IMR-90 (cell line): ENCODE measurements at places on chromosomes 3 and 15. TPM values are rescaled to one million over a fixed set of nuclear protein-coding genes. Genes with fewer than 3 reads are reported as not detected.
A peak's percentile ranks its signal among the peaks of the same experiment; 100 is the strongest.

Gene GATM
- 0.18 and 0.28 TPM in 2 replicates for total RNA-seq

Gene GOLGA8J
- under 0.01 TPM in 1 of 2 replicates, not detected in the other for total RNA-seq

Gene CELSR3
- 0.18 and 0.28 TPM in 2 replicates for total RNA-seq

GRCh38 chr3:197539651-197540051 lies 16.1 kb downstream of the BDH1 start:
- DNase-seq, result no peak

GRCh38 chr3:36812240-36812639 lies 47.9 kb upstream of the DCLK3 start:
- DNase-seq, result no peak

Gene PLEKHO2
- total RNA-seq, result 18.6 and 19.0 TPM in 2 replicates

DNA sequence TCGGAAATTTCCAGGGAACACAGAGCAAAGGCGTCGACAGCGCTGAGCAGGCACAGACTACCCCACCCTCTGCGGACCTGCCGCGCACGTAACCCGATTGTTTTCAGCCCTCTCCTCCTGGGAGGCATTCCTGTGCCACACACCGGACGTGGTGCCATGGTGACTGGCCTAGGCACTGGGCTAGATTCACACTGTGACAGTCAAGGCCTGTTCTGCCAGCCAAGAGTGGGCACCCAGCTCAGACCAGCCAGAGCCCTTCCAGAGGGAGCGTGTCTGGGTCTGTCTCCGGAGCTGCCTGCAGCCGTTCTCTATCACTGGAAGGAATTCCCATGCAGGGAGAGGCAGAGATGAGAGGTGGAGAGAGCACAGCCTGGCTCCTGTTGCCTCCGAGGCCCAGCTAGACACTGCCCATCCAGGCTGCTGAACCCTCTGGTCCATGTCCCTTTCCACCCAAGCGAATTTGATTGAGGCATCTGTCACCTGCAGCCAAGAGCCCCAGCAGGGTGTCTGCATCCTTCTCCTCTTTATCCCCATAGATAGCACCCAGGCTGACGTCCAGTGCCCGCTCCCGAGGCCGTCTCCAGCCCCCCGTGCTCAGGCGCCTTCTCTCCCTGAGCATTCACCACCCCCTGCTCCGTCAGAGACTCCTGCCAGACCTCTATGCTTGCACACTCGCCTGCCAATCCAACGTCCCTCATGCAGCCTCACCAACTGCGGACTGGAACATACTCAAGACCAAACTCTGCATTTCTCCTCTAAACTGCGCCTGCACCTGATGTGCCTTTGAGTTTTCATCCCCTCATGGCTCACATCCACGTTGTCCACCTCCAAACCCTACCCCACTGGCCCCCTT lies 267.5 kb downstream of the OCA2 start:
- DNase-seq, result no peak

Gene GRAMD1C
- total RNA-seq, result 5.0 and 9.4 TPM in 2 replicates

- DNase-seq, result peak; percentile 12
Observed at GRCh38 chr3:98561727-98562521, 30.1 kb downstream of the GPR15 start.

- no peak for DNase-seq
Observed at GRCh38 chr3:172134352-172134751, 95.0 kb downstream of the FNDC3B start.

DNA sequence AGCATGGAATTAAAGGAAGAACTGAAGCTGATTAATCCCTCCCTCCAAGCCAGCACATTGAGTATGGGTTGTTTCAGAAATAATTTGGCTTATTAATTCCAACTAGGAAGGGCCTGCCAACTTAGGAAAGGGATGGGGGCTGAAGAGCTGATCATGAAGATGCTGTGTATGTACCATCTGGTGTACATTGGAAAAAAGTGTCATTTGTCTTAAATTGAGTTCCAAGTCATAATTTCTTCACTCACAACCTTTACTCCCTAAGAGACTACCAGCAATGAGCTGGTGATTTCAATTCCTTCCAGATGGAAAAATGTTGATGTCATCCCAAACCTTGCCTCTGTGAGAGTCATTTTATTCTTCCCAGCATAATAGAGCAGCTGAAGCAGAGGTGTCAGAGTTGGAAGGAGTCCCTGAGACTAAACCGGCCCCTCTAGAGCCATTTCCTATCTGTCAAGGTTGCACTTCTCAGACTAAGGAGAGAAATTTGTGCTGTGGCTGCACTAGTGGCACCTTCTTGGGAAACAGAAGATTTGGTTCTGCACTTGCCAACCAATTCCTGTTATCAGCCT lies 79.4 kb downstream of the GTPBP8 start:
- peak; percentile 36 for DNase-seq

DNA sequence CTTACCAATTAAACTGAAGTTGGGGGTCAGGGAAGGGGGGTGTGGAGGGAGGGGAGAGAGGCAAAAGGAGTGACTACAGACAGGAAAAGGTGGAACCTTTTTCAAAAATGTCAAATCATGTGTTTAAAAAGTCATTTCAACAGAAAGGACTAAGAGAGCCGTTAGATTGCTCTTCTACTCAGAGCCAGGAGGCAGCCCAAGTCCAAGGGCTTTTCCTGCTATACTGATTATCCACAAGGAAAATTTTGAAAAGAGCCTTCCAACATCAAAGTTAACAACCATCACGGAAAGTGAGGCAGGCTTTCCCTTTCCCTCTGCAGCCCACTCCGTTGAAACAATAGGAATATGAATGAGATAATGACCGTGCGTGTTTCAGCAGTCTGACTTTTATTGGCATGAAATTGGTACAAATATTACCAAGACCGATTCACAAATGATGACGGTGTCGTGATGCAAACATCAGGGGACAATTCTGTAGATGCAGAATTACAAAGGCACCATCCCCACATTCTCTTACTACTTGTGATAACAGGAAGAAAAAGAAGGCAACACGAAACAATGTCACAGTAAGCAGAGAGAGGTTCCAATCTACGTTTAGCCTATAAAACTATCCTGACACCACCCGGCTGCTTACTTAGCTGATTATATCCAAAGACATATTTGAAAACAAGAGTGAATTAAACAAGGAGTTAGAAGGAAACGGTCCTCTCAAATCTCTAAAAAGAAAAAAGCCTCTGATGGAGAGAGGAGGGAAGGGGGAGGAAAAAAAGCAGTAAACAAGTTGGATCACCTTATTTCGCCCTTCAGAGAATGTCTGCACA lies 453.7 kb downstream of the FOXP1 start:
- DNase-seq, result peak; percentile 60

GRCh38 chr3:29721789-29722188 lies 440.9 kb downstream of the RBMS3 start:
- peak; percentile 4 for DNase-seq

- no peak for DNase-seq
Observed at GRCh38 chr3:124605781-124606579, 124.3 kb upstream of the UMPS start.

- no peak for DNase-seq
Observed at GRCh38 chr3:165254812-165255211, 58.6 kb upstream of the SLITRK3 start.

GRCh38 chr15:49045751-49046219 lies 461 bp downstream of the SECISBP2L start:
- peak; percentile 21 for DNase-seq

Gene TBC1D21
- total RNA-seq, result not detected in 2 replicates

Gene KCNAB1
- under 0.01 and 0.56 TPM in 2 replicates for total RNA-seq

GRCh38 chr3:99634881-99635280 lies 3.5 kb upstream of the COL8A1 start:
- DNase-seq, result peak; percentile 43

DNA sequence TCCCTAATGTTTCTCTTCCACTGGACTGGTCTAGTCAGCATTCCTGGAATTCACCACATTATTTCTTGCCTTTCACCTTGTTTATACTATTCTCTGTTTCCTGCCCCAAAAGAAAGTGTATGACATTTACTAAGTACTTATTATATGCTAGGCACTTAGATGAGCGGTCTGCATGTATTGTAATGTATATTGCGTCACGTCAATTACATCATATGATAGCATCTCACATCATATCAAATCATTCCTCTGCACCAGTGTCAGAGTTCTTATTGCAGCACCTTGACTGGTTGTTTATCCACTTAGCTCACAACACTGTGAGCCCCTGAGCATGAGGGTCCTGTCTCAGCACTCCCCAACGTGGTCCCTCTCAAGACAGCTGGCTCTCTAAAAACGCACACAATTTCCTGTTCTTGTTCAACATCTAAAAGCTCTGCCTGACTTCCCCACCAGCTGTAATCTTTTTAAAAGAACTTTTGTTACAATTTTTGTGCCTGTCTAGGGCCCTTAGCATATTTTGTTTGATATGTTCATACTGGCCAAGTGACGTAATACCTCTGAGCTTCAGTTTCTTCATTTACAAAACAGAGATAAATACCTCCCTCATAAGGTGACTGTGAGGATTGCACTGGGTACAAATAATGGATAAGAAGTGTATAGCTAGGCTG lies 58.8 kb downstream of the ARHGAP31 start:
- peak; percentile 89 for DNase-seq

- DNase-seq, result peak; percentile 79
Observed at GRCh38 chr3:132606085-132606484, 9.0 kb downstream of the ACKR4 start.

Gene SLC28A1
- not detected in 2 replicates for total RNA-seq

DNA sequence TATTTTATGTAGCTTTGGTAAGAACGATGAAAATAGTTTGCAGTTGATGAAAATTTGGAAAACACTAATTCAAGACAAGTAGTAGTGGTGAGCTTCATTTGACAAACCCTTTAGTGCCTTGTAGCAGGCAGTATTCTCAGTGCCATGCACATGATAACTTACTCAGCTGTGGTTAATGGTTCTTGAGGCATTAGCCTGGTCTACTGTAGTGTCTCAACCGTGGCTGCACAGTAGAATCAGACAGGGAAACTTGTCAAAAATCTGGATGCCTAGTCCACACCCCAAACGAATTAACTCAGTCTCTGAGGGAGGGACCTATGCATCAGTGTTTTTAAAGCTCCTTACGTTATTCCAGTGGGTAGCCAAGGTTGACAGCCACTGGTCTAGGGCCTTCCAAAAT lies 45.4 kb downstream of the PSMD6 start:
- no peak for DNase-seq

DNA sequence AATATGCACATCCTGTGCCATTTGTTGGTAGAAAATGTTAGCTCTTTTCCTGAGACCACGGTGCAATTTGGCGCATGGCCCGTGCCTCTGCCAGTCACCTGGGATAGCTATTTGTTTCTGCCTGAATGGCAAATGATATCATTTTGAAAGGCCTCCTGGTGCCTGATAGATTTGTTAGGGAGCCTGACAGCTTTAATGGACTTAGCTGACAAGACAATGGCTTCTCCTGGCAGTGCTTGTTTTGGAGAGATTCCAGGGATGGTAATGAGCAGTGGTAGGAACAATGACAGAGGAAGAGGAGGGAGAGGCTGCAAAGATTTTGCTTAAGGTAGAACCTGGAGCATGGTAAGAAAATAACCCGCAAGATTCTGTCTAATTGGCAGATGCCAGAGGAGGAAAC lies 268.5 kb downstream of the CLSTN2 start:
- DNase-seq, result no peak

DNA sequence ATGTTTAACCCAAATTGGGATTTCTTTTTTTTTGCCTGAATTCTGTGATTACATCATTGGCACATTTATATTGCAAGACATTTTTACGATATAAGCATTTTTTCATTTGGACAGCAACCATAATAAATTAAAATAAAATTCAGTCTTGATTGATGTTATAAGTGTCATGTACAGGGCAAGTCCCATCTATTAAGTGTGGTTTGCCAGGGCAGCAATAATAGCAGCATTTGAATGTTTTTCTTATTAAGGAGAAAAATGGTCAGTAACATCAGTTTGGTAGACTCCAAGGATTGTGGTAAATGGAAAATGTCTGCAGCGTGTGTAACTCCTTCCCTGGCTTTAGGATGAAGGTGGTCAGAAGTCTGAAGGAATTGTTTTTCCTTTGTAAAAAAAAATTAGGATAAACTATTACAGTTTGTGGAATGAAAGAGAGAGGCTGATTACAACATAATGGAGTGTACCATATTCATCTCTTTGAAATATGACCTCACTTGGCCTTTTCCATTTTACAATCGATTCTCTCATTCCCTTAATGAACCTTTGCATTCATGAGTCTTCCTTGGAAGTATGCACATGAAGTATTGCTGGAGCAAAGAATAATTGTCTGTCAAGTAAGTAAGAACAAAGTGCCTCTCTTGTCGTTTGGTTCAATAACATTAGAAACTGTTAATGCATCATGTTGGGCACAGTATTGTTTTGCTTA lies 405.4 kb upstream of the THRB start:
- no peak for DNase-seq

DNA sequence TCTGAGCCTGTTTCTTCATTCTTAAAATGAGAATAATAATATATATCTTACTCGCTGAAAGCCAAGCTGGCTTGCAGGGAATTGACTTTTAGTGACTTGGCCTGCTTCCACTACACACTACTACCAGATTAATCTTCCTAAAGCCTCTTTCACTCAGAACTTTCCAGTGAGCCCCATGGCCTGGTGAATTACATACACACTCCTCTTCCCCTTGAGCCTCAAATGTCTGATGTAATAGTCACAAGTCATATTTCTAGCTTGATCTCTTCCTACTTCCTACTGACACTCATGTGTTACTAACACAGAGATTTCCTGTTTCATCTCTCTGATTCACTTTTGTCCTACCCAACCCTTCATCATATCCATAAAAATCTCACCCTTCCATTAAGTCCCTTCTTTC lies 82.7 kb upstream of the SOX2 start:
- peak; percentile 2 for DNase-seq

GRCh38 chr3:16359331-16359730 lies 94.3 kb downstream of the OXNAD1 start:
- no peak for DNase-seq

GRCh38 chr15:80856809-80857377 lies 77.7 kb downstream of the CEMIP start:
- DNase-seq, result no peak

Gene LRRC3B
- total RNA-seq, result not detected in 2 replicates

- no peak for DNase-seq
Observed at GRCh38 chr3:186024210-186024609, 84.7 kb downstream of the ETV5 start.

Gene CCDC80
- 387 and 406 TPM in 2 replicates for total RNA-seq

DNA sequence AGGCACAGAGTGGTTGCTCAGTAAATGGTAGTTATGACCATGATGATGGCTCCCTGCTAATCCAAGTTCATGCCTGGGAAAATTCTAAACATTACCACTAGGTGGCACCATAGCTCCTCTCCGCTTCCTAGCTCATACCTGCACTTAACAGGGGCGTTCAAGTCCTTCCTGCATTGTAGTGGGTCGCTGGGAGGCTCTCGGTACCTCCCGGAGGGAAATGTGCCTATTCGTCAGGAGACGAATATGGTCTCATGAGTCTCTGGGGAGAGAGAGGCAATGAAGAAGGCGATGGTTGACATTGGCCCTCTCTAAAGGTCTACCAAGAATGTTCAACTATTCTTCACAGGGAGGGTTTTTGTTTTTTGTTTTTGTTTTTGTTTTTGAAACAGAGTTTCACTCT lies 10.9 kb downstream of the MESP1 start:
- peak; percentile 71 for DNase-seq

- peak; percentile 27 for DNase-seq
Observed at GRCh38 chr3:106589311-106589942, 720.6 kb upstream of the CBLB start.

GRCh38 chr15:89384176-89384604 lies 49.6 kb upstream of the POLG start:
- DNase-seq, result no peak
